ENCODE measurements at places on chromosomes 5 and 9. TPM values are rescaled to one million over a fixed set of nuclear protein-coding genes. Genes with fewer than 3 reads are reported as not detected.

DNA sequence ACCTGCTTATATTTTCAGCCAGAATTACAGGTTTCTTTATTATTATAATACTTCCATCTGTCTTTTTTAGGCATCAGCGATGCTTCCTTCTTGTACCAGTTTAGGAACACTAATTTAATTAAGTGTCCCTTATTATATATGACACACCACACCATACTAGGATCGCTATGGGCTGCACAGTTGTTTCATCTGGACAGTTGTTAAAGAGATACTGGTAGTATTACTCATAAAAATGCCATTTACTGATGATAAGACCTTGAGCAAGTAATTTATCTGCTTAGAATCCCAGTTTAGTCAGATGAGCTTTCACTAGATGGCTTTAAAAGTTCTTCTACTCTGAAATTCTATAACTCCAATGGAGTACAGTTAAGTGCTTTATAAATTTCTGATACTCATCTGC lies 17.1 kb downstream of the ARSK start:
- no peak for DNase-seq

GRCh38 chr5:96546120-96546519 lies 113.1 kb upstream of the PCSK1 start:
- no peak for DNase-seq

- peak; percentile 27 for DNase-seq
Observed at GRCh38 chr5:179344431-179345182, 654 bp downstream of the ADAMTS2 start.

- no peak for DNase-seq
Observed at GRCh38 chr5:105817914-105818313, 1852.8 kb downstream of the EFNA5 start.

- DNase-seq = no peak
Observed at GRCh38 chr9:20031836-20032235, 243.0 kb upstream of the SLC24A2 start.

- peak; percentile 71 for DNase-seq
Observed at GRCh38 chr9:133532937-133533668, 1.4 kb upstream of the ADAMTSL2 start.

DNA sequence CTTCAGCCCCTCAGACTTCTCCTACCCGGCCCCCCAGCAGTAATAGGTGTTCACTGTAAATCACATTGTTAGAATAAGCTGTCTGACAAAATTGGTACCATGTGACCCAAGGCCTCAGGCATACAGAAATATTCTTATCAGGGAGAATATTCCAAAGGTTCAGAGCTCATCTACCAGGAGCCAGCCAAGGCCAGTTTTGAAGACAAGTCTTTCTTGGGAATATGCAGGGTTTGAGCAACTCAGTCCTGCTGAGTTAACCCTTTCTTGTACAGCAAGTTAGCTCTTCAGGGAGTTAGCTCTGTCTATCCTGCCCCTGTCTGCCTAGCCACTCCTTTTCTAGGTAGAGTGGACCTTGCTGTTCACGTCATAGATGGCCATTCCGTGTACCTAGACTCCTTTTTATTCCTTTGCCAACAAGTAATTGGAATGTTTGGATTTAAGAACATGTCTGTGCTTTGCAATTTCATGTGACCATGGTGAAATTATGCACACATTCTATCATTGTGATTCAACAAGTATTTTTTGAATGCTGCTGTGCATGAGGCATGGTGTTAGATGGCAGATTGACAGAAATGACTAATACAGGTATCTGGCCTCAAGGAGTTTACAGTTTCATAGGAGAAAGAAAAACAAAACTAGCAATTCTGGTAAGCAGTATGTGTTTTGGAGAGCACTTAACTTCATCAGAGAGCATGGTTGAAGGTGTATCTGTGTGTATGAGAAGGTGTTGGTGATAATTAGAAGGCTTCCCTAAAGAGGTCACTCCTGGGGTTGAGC lies 22.6 kb downstream of the TGFBR1 start:
- DNase-seq = no peak

DNA sequence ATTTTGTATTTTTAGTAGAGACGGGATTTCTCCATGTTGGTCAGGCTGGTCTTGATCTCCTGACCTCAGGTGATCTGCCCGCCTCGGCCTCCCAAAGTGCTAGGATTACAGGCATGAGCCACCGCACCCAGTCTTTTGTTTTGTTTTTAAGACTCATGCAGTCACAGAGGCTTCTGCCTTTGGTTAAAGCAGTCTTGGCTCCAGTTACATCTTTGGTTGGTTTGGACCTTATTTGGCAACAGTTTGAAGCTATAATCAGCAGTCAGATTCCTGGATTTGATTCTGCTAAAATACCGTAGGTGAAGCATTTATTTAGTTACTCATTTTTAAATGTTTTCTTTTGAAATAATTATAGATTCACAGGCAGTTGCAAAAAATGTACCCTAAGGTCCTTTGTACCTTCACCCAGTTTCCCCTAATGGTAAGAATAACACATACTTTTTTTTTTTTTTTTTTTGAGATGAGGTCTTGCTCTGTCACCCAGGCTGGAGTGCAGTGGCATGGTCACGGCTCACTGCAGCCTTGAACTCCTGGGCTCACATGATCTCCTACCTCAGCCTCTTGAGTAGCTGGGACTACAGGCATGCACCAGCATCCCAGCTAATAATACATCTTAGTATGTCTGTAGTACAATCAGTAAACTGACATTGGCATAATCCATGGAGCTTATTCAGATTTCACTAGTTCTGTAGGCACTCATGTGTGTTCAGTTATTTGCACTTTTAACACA lies 15.7 kb downstream of the USP20 start:
- no peak for DNase-seq

GRCh38 chr5:6178846-6179532 lies 199.4 kb downstream of the MED10 start:
- no peak for DNase-seq

GRCh38 chr5:37786862-37787519 lies 52.9 kb downstream of the GDNF start:
- no peak for DNase-seq

The LCN15 gene
- not detected for total RNA-seq

The CA9 gene
- total RNA-seq = 0.63 TPM

The IFNA14 gene
- total RNA-seq = not detected

The MAMDC4 gene
- total RNA-seq = 19.3 TPM

The CDC20B gene
- total RNA-seq = not detected

The ARID3C gene
- total RNA-seq = not detected
